ENCODE measurements at places on chromosomes 7 and 10.

DNA sequence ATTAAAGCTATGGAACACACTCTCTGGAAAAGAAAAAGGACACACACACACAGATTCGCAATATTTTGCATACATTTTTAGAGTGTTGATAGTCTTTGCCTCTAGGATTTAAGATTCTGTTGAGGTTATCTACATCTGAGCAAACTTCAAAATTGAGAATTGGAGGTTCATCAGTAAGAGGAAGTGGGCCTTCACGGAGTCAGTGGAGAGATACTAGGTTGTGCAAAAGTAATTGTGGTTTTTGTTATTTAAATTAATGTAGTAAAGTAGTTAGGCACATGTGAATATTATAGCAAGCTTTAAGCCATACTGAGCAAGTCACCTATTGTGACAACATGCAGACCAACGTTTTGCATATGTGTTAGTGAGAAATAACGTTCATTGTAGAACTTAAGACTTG is 19.8 kb upstream of the NXPH1 start:
- DNase-seq: no peak

DNA sequence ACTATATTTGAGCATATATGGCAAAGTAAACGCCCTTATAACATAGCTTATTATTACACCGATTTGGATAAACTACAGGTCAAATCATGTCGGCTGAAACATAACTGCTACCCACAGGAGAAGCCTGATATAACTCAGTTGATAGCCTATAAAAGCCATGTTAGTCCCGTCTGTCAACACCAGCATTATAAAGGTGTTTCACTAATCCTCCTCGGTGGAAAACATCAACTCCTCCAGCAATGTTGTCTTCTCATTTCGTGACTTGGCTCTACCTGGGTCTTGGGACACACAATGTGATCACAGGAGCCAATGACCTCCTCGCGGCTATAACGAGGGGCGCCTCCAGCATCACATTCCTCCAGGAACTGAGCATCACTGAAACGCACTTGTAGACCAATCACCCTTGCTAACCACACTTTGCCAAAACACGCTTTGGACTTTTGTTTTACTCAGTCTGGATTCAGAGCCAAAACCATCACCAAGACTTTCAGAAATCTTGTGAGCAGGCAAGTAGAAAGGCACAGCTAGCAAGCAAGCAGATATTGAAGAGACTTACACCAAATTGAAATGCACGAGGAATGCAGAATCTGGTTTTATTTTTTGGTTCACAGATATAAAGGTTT is 269.7 kb upstream of the NFE2L3 start:
- DNase-seq: no peak

GRCh38 chr7:121456785-121457359 is 60.8 kb upstream of the FAM3C start:
- no peak for DNase-seq

DNA sequence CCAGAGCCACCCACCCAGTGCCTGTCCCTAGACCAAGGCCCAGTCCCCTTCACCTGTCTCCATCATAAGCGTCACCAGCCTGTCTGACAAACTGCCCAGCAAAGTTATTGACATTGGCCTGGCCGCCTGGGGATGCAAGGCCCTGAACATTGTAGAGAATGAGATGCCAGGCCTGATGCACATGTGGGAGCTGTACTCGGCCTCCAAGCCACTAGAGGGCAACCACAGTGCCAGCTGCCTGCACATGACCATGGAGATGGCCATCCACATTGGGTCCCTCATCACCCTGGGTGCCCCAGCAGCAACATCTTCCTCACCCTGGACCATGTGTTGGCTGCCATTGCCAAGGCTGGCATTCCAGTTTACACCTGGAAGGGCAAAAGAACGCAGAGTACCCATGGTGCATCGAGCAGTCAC is 63.7 kb upstream of the ANTXRL start:
- DNase-seq: peak; percentile 30

DNA sequence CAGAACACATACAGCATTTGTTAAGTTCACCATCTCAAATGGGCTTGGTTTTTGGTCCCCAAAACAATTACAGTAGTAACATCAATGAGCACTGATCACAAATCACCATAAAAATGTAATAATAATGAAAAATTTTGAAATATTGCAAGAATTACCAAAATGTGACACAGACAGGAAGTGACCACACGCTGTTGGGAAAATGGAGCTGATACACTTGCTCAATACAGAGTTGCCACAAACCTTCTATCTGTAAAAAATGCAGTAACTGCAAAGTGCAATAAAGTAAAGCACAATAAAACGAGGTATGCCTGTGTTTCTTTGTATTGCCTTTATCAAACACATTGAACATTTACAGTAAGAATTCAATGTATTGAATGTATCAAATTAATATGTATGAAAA is 262.7 kb downstream of the CTNNA3 start:
- DNase-seq: no peak

GRCh38 chr10:123428391-123428790 is 237.8 kb upstream of the GPR26 start:
- DNase-seq: no peak

- no peak for DNase-seq
Measured at GRCh38 chr7:144827621-144828020, 8.2 kb downstream of the TPK1 start.

DNA sequence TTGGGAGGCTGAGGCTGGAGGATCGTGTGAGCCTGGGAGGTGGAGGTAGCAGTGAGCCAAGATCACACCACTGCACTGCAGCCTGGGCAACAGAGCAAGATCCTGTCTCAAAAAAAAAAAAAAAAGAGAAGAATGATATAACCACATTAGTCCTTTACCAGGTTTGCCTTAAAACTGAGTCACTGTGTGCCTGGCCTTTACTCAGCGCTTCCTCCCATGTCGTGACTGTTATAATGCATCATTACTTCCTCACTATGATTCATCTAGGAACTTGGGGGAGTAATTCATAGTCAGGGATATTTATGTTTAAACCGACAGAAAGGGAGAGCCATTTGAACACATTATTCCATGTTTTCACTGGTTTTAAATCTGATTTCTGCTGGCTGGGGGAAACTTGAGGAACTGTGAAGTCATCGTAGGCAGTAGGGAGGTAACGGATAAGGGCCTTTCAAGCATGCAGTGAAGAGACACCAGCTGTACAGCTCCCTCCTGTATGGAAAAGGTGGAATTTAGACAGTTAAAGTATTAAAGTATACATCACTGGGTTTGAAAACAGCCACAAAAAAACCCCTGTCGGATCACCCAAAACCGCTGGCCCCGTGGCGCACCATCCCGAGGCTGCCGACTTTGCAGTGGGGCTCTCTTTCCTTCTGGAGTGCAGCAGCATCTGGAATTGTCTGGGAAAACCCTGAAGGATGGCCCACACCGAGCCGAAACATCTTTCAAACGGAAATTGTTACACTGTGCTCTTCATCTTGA is 119.8 kb downstream of the NKX6-2 start:
- peak; percentile 34 for DNase-seq

GRCh38 chr10:12622016-12622415 is 272.7 kb downstream of the CAMK1D start:
- no peak for DNase-seq

DNA sequence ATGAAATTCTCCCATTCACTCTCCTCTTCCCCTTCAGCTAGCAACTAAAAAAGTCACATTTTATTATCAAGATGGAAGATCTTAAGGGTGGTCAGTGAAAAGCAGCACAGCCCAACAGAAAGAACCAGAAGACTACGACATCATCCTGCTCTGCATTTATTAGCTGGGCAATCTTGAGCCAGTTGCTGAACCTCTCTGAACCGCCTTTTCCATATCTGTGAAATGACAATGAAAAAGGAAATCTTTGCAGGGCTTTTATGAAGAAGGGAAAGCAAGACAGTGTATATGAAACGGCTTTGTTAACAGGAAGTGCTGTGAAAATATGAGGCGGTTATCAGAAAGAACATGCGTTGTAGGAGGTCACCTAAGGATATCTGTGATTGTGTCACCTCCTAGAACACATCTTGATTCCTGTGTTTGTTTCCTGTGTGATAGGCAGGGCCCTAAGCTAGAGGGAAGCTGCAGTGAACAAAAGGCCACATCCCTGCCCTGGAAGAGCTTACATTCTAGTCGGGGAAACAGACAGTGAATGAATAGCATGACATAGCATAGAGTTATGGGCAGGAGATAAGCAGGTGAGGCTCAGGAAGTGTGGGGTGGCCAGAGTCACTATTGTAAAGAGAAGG is 36.0 kb upstream of the KCNMA1 start:
- DNase-seq: no peak

DNA sequence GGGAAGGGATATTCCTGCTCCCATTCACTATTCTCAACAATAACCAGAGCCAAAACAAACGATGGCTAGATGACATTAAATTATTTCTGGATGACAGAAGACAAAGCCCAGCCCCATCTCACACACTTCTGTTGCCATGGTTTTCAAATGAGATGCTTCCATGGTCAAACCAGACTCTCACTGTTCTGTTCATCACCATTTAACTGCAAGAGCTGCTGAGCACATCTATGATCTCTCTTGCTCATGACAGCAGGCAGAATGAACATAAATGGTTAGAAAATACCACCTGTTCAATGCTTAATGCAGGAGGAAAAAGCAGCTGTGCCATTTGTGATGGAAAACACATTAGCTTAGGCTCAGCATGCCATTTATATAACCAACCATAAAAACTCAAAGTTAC is 758.6 kb upstream of the ZWINT start:
- DNase-seq: no peak

- DNase-seq: no peak
Measured at GRCh38 chr7:137968890-137969289, 33.0 kb downstream of the CREB3L2 start.

GRCh38 chr10:124866812-124867211 is 65.2 kb downstream of the ABRAXAS2 start:
- DNase-seq: no peak

DNA sequence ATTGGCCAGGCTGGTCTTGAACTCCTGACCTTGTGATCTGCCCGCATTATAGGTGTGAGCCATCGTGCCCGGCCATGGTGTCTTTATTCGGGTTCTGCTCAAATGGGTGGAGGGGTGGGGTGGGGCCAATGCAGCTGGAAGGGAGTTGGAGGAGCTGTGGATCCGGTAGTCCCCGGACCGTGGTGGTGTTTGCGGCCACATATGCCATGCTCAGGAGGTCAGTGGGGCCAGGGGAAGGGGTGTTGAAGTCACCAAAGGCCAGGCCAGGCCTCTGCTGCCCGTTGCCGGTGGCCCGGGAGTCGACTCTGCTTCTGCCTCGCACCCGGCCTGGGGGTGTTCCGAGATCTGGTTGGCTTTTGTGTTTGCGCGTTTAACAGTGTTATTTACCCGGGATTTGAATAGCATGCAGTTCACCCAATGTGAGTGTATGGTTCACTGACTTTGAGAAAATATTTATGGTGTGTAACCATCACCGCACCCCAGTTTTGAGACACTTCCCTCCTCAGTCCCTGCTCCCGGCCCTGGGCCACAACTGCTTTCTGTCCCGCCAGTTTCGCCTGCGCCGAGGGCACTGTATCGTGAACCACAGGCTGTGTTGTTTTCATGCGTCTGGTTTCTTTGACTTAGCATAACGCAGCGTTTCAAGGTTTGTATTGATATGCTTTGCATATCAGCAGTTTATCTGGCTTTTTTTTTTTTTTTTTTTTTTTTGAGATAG is 10.7 kb downstream of the INPP5A start:
- no peak for DNase-seq

- no peak for DNase-seq
Measured at GRCh38 chr10:100508691-100509150, 10.9 kb downstream of the SEC31B start.

DNA sequence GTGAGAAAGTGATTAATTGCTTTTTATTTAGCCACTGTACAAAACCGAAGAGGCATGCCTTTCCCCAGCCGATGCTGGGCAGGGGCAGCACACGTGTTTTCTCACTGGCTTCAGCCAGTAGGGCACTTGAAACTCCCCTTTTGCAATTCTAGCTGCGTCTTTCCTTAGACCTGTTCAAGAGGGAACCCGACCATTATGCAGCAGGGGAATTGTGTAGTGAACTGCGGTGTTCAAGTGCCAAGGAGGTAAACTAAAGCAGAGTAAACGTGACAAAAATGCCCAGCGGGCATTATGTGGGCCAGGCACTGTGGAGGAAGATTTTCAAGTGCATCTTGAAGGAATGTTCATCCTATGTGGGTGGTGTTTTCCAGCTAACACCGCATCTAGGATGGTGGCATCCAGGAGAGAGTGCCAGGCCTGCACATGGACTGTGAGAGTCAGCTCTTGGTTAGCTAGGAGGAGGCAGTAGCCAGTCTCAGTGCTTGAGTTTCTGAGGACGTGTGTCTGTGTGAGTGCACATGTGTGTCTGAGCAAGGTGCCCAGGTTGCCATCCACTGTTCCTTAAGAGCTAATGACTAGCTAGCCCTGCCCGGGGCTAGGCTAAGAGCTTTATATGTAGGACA is 3.3 kb downstream of the WIPF3 start:
- DNase-seq: no peak

DNA sequence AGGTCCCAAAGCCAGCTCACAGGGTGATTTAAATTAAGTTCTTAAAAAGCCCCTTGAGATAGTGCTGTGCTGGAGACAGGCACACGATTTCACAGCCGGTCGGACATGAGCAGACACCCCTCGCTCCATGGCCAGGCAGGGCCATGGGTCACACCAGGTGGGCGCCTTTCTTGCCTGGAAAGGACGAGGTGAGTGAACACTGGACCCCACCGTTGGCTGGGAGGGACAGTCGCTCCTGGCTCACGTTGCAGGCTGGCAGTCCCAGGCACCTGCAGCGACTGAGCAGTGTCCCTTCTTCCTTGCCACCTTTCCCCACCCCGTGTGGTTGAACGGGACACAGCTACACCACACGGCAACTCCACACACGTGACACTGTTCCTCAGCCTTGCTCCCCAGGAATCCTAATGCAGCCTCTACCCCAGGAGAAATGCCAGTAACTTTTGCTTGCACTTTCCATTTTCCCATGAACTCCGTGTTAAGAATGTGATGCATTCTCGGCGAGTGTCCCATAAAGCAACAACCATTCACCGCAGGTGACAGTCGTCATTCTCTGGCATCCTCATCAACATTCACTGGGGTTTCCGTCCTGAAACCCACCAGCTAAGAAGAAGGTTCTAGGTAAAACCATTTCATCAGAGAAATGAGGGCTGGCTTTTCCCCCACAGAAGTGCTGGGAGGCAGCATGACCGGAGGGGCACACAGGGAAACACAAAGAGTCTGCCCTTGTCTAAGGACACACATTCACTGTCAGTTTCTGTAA is 217.4 kb downstream of the ZMYND11 start:
- no peak for DNase-seq

GRCh38 chr7:84811362-84811761 is 375.5 kb downstream of the SEMA3D start:
- DNase-seq: no peak

GRCh38 chr10:123611876-123612275 is 54.3 kb upstream of the GPR26 start:
- DNase-seq: no peak

GRCh38 chr10:30509508-30509907 is 75.5 kb downstream of the MAP3K8 start:
- no peak for DNase-seq

DNA sequence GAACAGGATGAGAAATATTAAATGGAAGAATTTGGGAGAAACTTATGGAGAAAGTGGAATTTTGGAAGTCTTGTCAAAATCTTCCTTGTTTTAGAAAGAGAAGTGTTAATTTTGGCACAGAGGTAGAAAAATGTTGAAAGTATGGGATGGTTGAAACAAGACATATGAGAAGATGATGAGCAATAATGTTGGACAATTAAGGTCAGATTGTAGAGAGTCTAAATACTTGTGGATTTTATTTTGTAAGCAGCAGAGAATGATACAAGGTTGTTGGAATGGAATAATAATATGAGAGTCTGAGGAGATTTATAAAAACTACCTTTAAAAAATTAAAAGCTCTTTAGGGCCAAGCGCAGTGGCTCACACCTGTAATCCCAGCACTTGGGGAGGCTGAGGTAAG is 34.6 kb downstream of the PHTF2 start:
- no peak for DNase-seq

Data from activated T-cell treated with anti-CD3 and anti-CD28 coated beads, Interleukin-2, amount 50 U/mL, for 48 hours (primary cell).